KBM-7 (cell line): ENCODE measurements at places on chromosomes 2 and 18.

DNA sequence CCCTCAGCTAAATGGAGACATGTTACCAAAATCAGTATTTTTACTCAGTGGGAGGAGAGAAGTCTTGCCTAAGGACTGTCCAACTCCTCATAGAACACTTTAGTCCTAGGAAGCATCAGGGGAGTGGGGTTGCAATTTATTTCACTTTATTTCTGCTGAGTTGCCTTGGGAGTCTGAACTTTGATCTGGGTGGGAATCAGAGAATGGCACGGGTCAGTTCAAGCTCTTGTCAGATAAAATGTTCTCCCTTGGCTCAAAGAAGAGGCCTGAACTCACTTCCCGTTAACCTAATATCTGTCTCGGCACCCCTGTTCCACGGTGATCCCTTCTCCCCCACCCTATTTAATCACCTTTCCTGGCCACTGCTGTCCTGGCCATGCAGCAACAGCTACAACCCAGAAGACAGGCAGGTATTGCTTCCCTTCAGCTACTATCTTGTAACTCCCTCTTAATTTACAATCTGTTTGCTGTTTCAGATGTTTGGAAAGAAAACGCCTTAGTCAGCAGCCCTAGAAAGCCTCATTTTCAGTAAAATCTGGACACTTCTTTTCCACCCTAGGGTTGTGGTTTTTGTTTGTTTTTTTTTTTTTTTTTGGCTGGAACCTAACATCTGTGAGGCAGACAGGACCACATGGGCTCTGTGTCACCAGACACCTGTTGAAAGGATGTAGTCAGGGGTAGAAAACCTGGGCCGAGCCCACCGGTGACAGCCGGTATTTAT, 52.5 kb downstream of the SERTAD2 start:
- no peak for DNase-seq

DNA sequence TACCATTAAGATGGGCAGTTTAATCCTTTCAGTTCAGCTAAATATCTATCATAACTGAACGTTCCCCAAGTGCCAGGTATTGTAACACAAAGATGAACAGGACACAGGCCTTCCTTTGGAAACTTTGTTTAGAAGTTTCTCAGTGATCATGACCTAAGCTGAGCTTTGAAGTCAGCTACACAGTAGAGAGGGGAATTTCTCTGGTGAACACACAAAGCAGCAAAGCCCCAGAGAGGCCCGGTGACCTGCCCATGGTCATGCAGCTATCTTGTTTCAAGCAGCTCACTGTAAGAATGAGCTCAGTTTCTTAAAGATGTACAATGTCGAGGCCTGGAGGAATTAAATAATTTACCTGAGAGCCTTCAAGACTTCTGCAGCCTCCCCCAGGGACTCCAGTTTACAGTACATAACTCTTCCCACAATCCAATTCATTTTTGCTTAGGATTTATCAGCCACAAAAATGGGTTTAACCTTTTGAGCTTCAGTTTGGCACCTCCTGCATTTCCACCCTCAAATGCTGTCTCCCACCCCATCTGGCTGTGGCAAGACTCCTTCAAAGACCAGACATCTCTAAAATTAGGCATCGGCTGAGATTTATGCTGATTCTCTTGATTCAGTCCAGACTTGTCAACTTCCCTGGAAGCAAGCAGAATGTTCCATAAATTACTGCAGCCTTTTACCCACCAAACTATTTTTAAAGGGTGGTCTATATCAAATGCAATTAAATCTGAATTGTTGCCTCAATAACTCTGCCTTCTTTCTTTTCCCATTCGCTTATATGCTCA, 325.6 kb downstream of the TXNL1 start:
- no peak for DNase-seq

DNA sequence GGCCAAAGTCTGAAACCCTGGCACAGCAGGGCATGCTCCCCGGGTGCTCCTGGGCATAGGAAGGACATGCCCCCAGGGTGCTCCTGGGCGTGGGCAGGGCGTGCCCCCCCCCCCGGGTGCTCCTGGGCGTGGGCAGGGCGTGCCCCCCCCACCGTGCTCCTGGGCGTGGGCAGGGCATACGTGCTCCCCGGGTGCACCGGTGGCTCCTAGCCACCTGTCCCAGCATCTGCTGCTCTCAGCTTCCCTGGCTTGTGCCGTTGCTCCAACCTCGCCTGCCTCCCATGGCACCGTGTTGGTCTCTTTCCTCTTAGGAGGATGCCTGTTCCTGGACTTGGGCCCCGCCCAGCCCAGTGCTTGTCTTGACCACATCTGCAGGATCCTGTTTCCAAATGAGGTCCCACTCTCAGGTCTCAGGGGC, 95.6 kb upstream of the CTDP1 start:
- DNase-seq = no peak

- DNase-seq = no peak
Observed at GRCh38 chr2:236317938-236318396, 53.8 kb upstream of the ASB18 start.

DNA sequence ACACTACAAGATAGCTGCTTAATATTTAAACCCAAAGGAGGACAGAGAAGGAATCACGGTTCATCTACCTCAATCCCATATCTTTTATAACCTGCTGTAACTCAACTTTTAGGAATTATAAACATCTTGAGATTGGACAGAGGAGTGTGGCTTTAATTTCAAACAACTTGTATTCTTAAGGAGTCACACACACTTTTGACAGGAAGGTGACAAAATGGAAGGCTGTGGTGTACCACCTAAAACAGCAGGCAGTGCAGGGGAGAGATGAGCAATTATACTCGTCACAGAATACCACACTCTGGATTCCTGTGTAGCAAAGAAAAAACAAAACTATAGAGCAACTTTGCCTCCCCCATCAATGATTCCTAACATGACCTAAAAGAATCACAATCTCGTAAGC, 194.8 kb downstream of the ZEB2 start:
- peak; percentile 40 for DNase-seq

- no peak for DNase-seq
Observed at GRCh38 chr2:169139993-169140767, 70.8 kb downstream of the DHRS9 start.

GRCh38 chr2:145106293-145106692, 586.4 kb upstream of the ZEB2 start:
- no peak for DNase-seq

DNA sequence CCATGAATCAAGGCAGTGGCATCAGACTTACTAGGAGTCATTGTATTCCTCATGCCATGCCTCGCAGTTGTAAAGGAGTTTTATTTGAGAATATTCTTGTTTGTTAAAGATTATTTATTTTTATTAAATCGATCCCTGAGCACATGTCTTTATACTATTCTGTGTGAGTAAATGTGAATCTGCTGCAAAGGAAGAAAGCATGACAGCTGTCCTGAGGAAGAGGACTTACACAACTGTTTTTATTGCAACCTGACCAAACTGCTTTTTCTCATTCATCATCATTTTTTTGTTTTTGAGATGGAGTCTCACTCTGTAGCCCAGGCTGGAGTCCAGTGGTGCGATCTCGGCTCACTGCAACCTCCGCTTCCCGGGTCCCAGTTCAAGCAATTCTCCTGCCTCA, 34.1 kb downstream of the INO80D start:
- no peak for DNase-seq

DNA sequence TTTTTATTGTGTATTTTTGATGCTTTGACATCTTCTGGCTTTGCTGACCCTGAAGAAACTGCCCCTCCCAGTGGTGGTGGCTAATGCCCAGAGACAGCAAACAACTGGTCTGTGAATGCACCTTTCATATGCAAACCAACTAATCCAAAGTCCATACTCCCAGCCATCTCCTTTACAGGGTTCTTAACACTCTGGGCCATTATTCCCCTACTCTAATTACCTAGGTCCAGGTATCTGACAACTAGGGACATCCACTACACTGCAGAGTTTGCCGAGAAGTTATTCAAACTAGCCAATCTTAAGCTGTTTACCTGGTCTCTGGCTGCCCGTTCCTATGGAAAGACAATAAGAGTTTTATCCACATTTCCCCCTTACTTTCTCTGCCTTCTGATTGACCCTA, 73.6 kb downstream of the FSHR start:
- no peak for DNase-seq

- peak; percentile 75 for DNase-seq
Observed at GRCh38 chr2:101466426-101466825, 8.5 kb downstream of the RFX8 start.

GRCh38 chr2:232870766-232871371, 805 bp downstream of the SNORC start:
- no peak for DNase-seq

GRCh38 chr2:229665158-229665557, 49.2 kb downstream of the DNER start:
- no peak for DNase-seq

GRCh38 chr2:142748559-142749099, 128.8 kb upstream of the KYNU start:
- DNase-seq = no peak

GRCh38 chr2:9690252-9690651, 59.5 kb upstream of the YWHAQ start:
- peak; percentile 36 for DNase-seq

DNA sequence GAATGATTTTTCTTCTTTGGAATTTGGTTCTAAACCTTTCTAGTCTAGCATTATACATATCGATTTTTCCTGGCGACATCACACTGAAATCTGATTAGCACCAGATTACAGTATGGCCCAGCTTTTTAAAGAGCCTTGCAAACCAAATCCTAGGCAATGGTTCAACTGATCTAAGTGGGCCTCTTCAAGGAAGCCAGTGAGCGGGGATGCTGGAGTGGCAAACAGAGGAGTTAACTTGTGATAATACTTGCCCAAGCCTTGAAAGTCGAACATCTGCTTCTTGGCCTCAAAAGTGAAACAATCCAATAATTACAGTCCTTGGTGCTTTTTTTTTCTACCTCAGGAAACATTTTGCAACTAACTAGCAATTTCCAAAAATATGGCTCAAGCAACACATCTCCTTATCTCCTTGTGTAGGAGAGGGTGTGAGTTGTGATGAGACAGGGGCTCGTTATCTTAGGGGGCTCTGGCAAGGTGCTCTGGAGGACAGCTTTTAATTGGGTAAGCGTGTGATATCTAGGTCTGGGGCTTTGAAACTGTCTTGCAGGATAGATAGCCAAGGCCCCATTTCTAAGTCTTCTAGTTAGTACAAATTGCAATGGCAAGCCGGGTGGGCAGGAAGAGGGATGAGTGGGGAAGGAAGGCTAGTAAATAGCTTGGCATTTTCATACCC, 240.2 kb upstream of the CCDC68 start:
- no peak for DNase-seq

GRCh38 chr2:10373931-10374330, 71.2 kb downstream of the HPCAL1 start:
- no peak for DNase-seq

DNA sequence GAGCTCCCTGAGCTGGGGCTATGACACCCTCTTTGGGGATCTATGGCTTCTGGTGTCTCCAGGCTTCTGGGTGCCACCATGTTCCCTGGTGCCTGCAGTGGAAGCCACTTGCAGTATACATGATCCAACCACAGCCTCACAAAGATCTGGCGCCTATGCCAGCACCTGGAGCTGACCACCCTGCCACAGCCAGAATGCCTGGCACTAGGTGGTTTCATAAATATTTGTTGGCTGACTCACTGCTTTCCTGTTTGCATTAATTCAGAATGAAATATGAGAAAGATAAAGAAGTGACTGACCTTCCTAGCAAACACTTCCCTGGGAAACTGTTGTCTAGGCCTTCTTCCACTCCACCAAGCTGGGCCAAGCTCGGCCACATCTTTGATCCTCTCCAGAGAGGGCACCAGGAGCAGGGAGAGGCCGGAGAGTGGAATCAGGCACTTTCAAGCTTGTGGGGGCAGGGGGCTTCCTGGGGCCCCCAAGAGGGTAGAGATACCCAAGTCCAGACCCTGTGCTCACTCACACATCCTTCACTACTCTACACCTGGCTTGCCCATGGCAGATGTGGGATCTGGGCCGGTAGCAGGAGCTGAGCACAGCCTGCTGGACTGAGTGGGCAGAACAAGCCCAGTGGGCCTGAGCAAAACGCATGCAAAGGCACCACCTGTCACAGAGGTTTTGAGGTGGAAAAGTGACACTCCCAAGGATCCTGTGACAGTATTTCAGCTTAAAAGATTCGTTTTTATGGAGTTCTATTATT, 565.7 kb downstream of the SLC4A3 start:
- DNase-seq = no peak

DNA sequence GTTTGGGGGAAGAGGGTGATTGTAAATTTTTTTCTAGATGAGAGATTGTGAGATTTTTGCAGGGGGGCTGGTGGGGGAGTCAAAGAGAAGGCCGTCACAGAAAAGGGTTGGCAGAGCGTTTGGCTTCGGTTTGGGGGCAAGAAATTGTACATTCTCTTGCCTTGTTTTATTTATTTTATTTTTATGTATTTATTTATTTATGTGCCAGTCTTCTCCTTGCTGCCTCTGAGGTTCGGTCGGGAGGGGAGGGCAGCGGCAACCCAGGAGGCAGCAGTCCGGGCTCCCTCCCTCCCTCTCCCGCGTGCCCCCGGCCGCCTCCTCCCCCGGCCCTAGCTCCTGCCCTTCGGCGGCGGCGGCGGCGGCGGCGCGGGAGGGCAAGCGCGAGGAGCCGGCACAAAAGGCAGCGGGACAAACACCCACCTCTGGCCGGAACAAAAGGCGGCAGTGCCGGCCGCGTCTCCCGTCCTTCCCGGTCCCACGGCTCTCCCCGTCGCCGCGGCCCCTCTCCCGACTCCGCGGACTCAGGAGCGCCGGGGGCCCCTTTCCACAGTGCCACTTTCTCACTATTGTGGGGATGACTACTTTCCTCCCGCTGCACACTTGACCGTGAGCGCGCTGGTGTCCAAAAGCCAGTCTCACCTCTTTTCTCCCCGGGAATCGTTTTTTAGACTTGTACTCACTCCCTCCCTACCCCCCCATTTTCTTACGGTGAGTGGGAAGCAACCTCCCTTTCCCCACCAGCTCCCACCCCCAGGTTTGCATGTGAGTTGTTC, 1.2 kb downstream of the BCL11A start:
- peak; percentile 48 for DNase-seq

DNA sequence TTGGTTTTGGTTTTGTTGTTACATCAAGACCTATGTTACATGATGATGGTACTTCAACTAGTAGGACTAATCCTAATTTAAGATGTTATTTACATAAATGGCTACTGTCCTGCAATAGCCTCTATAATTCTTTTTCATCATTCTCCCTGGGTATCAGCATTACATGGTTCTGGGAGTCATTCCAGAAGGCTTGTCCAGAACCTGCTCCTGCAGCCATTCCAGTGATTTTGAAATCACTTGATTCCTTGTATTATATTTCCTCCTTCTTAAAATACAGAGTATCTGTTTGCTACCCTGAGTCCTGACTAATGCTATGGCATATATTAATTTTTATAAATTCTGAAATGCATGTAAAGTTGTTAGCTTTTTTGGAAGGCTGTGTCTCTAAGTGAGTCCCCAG, 400.5 kb upstream of the MEIS1 start:
- DNase-seq = no peak

DNA sequence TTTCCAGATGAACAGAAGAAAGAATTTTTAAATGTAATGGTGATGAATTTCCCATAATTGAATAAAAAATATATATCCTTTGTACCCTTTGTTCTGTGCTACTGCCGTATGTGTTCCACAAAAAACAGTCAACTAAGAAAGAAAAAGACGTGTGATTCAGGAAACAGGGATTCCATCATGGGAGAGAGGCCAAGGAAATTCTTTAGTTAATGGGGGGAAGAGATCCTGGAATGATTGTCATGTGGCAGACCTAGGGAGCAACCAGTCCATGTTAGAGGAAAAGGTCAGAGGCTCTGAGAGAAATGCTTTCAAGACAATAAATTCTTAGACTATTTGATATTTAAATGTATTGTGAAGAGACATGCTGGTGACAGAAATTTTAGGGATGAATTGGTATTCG, 76.6 kb downstream of the CPO start:
- DNase-seq = no peak

GRCh38 chr2:201833781-201834180, 27.4 kb downstream of the CDK15 start:
- no peak for DNase-seq

- DNase-seq = no peak
Observed at GRCh38 chr18:48021273-48021914, 90.9 kb upstream of the SMAD2 start.
